ENCODE measurements at places on chromosomes 6 and 20.

- peaks cover 16% of the 10 kb centered on the region for H3K27me3 ChIP-seq
- H3K4me3 ChIP-seq, result no peak overlapping the region
- H3K36me3 ChIP-seq, result no peaks in the 10 kb centered on the region
- peaks cover 5% of the 10 kb centered on the region for H3K4me1 ChIP-seq
- H3K27ac ChIP-seq, result no peak overlapping the region
These were observed 46.9 kb upstream of the QKI start for GRCh38 chr6:163367497-163368183.

- peaks cover 28% of the 10 kb centered on the region for H3K27me3 ChIP-seq
- no peaks in the 10 kb centered on the region for H3K36me3 ChIP-seq
- DNase-seq, result no peak
- H3K27ac ChIP-seq, result no peak overlapping the region
These were observed 267.9 kb upstream of the PLN start for GRCh38 chr6:118280210-118280609.

GRCh38 chr20:58243653-58244410 lies 15.4 kb upstream of the ANKRD60 start:
- H3K4me3 ChIP-seq, result peak overlapping the region; percentile 24
- H3K27me3 ChIP-seq, result no peaks in the 10 kb centered on the region
- peaks cover 3% of the 10 kb centered on the region for H3K36me3 ChIP-seq
- H3K27ac ChIP-seq, result peak overlapping the region; percentile 77
- no peak for DNase-seq

DNA sequence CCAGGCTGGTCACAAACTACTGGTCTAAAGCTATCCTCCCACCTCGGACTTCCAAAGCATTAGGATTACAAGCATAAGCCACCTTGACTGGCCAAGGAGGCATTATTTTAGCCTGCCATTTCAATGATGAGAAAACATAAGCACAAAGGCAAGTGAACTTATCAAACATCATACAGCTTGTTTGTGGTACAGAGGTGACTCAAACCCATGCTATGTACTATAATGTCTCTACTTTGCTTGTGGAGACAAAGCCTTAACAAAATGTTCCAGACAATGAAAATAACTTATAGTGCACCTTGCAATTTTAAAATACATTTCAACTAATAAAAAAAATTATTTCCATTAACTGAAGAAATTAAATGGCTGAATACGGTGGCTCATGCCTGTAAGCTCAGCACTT lies 26.2 kb downstream of the HDAC2 start:
- H3K27me3 ChIP-seq, result no peaks in the 10 kb centered on the region
- H3K4me1 ChIP-seq, result no peaks in the 10 kb centered on the region
- no peak for DNase-seq

GRCh38 chr6:19042420-19042819 lies 655.3 kb downstream of the RNF144B start:
- H3K4me1 ChIP-seq, result no peaks in the 10 kb centered on the region
- H3K36me3 ChIP-seq, result no peaks in the 10 kb centered on the region
- no peak overlapping the region for H3K4me3 ChIP-seq
- H3K27me3 ChIP-seq, result no peaks in the 10 kb centered on the region

- DNase-seq, result no peak
- H3K4me1 ChIP-seq, result no peaks in the 10 kb centered on the region
- H3K4me3 ChIP-seq, result no peak overlapping the region
- peaks cover 6% of the 10 kb centered on the region for H3K27me3 ChIP-seq
- no peak overlapping the region for H3K27ac ChIP-seq
These were observed 59.8 kb upstream of the HDAC2 start for GRCh38 chr6:114030767-114031166.

GRCh38 chr6:122388945-122389344 lies 10.5 kb upstream of the HSF2 start:
- no peak overlapping the region for H3K27ac ChIP-seq
- no peaks in the 10 kb centered on the region for H3K36me3 ChIP-seq
- peaks cover 6% of the 10 kb centered on the region for H3K27me3 ChIP-seq

- H3K27ac ChIP-seq, result peak overlapping the region; percentile 12
- H3K4me1 ChIP-seq, result no peaks in the 10 kb centered on the region
- H3K36me3 ChIP-seq, result no peaks in the 10 kb centered on the region
These were observed 192.6 kb upstream of the SALL4 start for GRCh38 chr20:51994751-51995417.

DNA sequence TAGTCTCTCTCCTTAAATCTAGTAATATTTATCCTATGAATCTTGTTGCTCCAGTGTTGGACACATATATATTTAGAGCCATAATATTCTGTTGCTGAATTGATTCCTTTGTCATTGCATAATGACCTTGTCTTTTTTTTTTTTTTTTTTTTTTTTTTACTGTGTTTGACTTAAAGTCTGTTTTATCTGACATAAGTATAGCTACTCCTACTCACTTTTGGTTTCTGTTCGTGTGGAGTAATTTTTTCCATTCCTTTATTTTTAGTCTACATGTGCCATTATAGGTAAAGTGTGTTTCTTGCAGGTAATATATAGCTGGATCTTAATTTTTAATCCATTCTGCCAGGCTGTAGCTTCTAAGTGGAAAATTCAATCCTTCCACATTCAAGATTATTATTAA lies 166.5 kb downstream of the GMDS start:
- H3K36me3 ChIP-seq, result peaks cover 10% of the 10 kb centered on the region
- H3K27me3 ChIP-seq, result peaks cover 7% of the 10 kb centered on the region
- H3K4me1 ChIP-seq, result peaks cover 52% of the 10 kb centered on the region
- H3K4me3 ChIP-seq, result peak overlapping the region; percentile 6
- H3K27ac ChIP-seq, result peak overlapping the region; percentile 62

DNA sequence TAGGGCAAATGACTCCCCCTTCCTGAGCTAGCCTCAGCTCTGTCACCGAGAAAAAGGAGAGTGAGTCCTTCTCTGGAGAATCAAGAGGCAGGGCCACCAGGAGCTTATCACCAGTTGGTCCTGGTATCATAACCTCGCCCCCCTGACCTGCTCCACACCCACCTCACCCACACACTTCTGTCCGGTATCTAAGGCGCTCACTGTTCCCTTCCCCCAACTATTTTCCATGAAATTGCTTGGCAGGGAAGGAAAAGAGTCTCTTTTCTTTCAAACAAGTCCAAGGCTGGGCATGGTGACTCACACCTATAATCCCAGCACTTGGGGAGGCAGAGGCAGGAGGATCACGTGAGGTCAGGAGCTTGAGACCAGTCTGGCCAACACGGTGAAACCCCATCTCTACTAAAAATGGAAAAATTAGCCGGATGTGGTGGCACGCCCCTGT lies 77.6 kb downstream of the ZMYND8 start:
- H3K36me3 ChIP-seq, result peaks cover 8% of the 10 kb centered on the region
- no peak overlapping the region for H3K4me3 ChIP-seq
- H3K27ac ChIP-seq, result no peak overlapping the region
- H3K4me1 ChIP-seq, result peaks cover 46% of the 10 kb centered on the region
- no peak for DNase-seq

GRCh38 chr6:170279977-170280688 lies 10.7 kb downstream of the DLL1 start:
- no peaks in the 10 kb centered on the region for H3K27me3 ChIP-seq
- H3K27ac ChIP-seq, result no peak overlapping the region
- H3K4me1 ChIP-seq, result peaks cover 23% of the 10 kb centered on the region
- DNase-seq, result peak; percentile 45

GRCh38 chr20:13099676-13100075 lies 90.9 kb downstream of the SPTLC3 start:
- no peaks in the 10 kb centered on the region for H3K27me3 ChIP-seq
- no peak overlapping the region for H3K27ac ChIP-seq
- H3K4me1 ChIP-seq, result no peaks in the 10 kb centered on the region
- no peak overlapping the region for H3K4me3 ChIP-seq
- no peaks in the 10 kb centered on the region for H3K36me3 ChIP-seq

- peaks cover 70% of the 10 kb centered on the region for H3K4me1 ChIP-seq
- peak overlapping the region; percentile 85 for H3K4me3 ChIP-seq
- H3K27me3 ChIP-seq, result peaks cover 6% of the 10 kb centered on the region
- H3K27ac ChIP-seq, result peak overlapping the region; percentile 97
- peak; percentile 46 for DNase-seq
These were observed 118.4 kb downstream of the JPH2 start for GRCh38 chr20:44068316-44069201.

DNA sequence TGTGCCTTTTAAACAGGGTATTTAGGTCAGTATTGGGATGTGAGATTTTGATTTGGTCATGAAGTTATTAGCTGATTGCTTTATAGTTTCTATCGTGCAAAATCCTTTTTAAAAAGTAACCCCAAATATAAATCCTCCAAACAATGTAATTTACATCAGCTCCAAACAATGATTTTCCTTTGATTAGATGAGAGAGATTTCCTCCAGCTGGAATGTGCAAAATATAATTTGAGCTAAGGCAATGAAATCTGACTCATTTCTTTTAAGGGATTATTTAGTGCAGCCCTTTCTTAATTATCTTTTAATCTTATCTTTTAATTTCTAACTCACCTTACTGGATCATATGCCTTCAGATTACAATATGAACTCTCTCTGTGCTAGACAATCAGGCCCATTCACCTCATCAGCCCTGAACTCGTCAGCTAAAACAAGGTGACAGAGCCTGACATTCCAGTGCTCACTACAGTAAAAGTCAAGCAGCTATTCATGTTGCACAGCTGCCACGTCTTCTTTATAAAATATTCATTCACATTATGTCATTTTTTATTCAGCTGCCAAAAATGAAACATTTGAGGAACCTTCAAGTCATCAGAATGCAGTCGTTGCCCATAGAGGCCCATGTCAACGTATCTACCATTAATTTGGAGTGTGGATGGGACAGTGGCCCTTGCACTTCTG lies 440.1 kb downstream of the CBLN4 start:
- H3K4me1 ChIP-seq, result no peaks in the 10 kb centered on the region
- no peak overlapping the region for H3K27ac ChIP-seq
- H3K36me3 ChIP-seq, result no peaks in the 10 kb centered on the region
- H3K27me3 ChIP-seq, result no peaks in the 10 kb centered on the region

DNA sequence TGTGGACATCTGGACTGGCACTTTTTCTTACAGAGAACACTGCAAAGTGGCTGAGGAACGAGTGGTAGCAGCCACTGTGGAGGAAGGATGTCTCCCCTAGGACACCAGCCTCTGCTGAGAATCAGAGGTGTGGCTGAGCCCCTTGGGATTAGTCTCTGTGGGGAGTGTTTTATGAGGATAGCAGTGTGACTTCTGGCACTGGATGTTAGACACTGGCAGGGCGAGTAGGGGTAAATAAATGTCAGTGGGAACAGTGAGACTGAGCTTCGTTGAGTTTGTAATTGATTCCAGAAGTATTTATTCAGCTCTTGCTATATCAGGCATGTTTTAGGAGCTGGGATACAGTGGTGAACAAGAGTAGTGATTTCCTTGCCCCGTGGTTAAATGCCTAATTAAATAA lies 124.0 kb downstream of the JARID2 start:
- peaks cover 3% of the 10 kb centered on the region for H3K36me3 ChIP-seq
- peak overlapping the region; percentile 8 for H3K27ac ChIP-seq
- no peak overlapping the region for H3K4me3 ChIP-seq
- no peaks in the 10 kb centered on the region for H3K27me3 ChIP-seq
- peaks cover 28% of the 10 kb centered on the region for H3K4me1 ChIP-seq

- DNase-seq, result no peak
- no peak overlapping the region for H3K4me3 ChIP-seq
- no peak overlapping the region for H3K27ac ChIP-seq
These were observed 84.1 kb downstream of the SMOC2 start for GRCh38 chr6:168525114-168525513.

- H3K4me1 ChIP-seq, result no peaks in the 10 kb centered on the region
- H3K27ac ChIP-seq, result no peak overlapping the region
- H3K36me3 ChIP-seq, result no peaks in the 10 kb centered on the region
- DNase-seq, result no peak
- H3K27me3 ChIP-seq, result no peaks in the 10 kb centered on the region
These were observed 143.4 kb downstream of the ADGRB3 start for GRCh38 chr6:68778356-68779020.

DNA sequence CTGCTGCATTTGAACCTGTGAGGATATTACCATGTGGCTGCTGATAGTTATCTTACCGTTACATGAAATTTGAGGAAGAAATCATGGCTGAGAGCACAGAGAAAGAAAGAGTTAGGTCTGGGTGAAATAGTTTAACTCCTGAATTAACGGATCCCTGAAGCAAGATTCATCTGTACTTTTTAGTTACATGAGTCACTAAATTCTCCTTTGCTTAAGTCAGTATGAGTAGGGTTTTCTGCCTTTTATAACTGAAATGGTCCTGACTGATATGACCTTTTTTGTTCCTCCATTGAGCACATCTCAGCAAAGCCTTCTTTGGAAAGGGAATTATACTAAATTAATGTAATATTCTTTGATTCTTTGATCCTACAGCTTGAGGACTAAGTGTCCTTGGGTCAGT lies 333.3 kb upstream of the ZFP64 start:
- H3K36me3 ChIP-seq, result peaks cover 1% of the 10 kb centered on the region
- H3K4me3 ChIP-seq, result no peak overlapping the region
- no peaks in the 10 kb centered on the region for H3K4me1 ChIP-seq

DNA sequence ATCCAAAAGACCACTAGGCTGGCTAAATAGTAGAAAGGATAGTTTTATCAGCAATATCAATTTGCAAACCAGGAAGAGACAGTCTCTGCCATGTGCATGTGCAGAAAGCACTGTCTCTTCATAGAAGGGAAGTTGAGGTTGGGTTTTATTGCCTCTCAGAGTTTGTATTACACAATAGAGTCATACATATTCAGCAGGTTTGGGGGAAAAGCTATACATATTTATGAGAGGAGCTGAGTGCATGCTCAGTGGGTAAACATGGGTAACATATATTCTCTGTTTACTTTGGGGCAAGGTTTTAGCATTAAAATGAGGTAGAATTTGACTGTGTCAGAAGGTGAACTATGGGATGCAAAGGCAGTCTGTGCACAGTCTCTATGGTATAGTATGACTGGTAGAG lies 14.9 kb downstream of the TMEM170B start:
- H3K27me3 ChIP-seq, result no peaks in the 10 kb centered on the region
- DNase-seq, result no peak
- H3K4me1 ChIP-seq, result peaks cover 6% of the 10 kb centered on the region
- no peaks in the 10 kb centered on the region for H3K36me3 ChIP-seq

Data from activated T-cell treated with anti-CD3 and anti-CD28 coated beads, Interleukin-2, amount 50 U/mL, for 72 hours (primary cell).